ENCODE measurements at places on chromosomes 2 and 18. TPM values are rescaled to one million over a fixed set of nuclear protein-coding genes. Genes with fewer than 3 reads are reported as not detected.

CHRNG gene
- not detected for total RNA-seq

RGPD4 gene
- not detected for total RNA-seq

ARHGAP15 gene
- not detected for total RNA-seq

CD207 gene
- total RNA-seq, result not detected

ANKRD23 gene
- total RNA-seq, result 2.1 TPM

CBLN2 gene
- not detected for total RNA-seq

CCDC74B gene
- 1.4 TPM for total RNA-seq

CCDC148 gene
- 0.21 TPM for total RNA-seq

FER1L5 gene
- total RNA-seq, result under 0.01 TPM

ZSWIM2 gene
- not detected for total RNA-seq

FAM237A gene
- not detected for total RNA-seq

NIF3L1 gene
- 27.7 TPM for total RNA-seq

OSR1 gene
- total RNA-seq, result 1.7 TPM

CYTIP gene
- total RNA-seq, result not detected

SLC19A3 gene
- not detected for total RNA-seq

DQX1 gene
- 2.8 TPM for total RNA-seq

Measured in tracheal epithelial cell (primary cell).